ENCODE measurements at places on chromosomes 11 and 22.

DNA sequence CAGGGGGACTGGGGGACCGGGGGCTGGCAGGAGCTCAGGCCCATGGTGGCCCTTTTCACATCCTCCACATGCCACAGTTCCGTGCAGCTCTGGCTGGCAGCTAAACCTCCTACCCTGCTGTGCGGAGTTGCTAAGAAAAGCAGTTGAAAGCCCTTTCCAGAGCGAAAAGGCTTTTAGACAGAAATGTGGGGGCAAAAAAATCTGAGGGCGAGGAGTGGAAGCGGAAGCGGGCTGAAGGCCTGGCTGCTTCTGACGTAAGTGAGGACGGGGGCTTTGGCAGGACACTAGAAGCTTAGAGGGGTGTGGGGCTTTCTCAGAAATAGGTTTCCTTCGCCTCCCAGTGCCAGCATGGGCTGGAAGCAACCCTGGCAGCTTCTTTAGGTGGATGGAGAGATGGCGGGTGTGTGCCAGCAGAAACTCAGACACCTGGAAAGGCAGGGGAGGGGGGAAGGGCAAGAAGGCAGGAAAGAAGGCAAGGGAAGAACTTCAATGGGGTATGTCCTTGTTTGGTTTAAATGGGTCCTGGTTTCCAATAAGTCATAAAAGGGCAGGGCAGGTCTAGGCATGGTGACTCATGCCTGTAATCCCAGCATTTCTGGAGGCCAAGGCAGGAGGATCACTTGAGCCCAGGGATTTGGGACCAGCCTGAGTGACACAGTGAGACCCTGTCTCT lies 11.2 kb upstream of the DGKZ start:
- DNase-seq: no peak

DNA sequence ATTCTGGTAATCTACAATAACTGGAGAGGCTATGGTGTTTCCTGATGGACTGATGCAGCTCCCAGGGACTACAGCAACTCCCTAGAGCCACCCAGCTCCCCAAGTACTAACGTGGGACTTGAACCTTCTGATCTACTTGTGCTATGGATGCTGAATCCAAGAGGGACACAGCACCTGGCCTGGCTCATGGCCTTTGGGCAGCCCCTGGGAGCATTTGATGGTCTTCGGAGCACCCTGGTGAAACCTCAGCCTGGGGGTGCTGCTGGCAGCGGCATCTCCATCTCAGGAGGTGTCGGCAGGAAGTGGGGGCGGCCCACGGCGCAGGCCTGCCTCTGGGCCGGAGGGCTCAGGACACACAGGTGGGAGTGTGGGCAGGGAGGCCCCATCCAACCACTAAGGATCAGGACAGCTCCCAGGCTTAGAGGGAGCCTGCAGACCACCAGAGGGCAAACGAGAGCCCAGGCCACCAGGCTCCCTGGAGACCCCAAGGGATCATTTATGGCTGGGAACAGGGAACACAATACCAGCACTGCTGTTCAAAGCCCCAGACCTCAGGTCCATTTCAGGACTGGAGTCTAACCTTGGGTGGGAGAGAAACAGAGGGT lies 8.7 kb downstream of the EHD1 start:
- no peak for DNase-seq

DNA sequence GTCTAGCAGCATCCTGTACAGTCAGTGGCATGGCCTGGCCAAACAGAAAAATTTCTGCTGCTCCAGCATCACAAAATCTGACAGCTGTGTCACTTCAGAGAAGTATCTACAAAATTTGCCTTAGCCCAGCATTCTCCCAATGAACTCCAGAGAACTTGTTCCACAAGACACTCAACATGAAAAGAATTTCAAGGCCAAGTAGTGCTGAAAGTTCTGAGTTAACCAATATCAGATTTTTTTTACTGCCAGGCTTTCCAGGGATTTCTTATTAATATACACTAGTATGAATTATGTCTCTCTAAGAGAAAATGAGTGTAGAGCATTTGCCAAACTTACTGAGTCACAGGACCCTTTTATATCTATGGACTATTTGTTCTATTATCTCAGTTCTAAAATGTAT lies 68.8 kb downstream of the OR5AK2 start:
- DNase-seq: no peak

DNA sequence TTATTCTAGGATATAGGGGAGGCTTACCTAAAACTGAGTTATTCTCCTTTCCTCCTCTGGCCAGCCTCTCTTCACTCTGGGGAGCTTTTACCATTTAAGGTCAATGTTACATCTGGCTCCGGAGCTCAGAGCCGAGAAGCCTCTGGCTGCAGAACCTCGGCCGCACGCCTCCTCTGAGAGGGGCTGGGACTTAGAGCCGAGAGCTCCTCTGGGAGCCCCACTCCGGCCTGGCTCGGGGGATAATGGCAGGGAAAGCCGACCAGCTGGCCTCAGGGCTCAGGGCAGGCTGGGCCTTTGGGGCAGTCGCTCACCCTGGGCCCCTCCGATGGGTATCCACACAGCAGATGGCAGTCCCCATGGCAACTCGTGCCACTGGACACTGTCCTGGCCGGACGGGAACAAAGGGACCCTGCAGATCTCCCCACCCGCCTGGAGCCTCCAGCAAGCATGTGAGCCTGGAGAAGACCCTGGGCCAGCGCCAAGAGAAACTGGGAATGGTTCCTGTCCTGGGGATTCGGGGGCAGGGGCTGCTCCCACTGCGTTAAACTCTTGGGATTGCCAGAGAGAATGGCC lies at the start of gene IRAG1:
Gene IRAG1, minus strand, starts transcription at position 247 of the 573 bp plus-strand sequence. Its CDS starts 153 bp downstream, at position 94.
- DNase-seq: no peak

- DNase-seq: no peak
These were observed 136.0 kb downstream of the SERGEF start for GRCh38 chr11:17876827-17877226.

- DNase-seq: no peak
These were observed 8.4 kb downstream of the KCTD17 start for GRCh38 chr22:37059876-37060449.

- DNase-seq: no peak
These were observed 25.0 kb upstream of the SYN3 start for GRCh38 chr22:33083212-33083611.

DNA sequence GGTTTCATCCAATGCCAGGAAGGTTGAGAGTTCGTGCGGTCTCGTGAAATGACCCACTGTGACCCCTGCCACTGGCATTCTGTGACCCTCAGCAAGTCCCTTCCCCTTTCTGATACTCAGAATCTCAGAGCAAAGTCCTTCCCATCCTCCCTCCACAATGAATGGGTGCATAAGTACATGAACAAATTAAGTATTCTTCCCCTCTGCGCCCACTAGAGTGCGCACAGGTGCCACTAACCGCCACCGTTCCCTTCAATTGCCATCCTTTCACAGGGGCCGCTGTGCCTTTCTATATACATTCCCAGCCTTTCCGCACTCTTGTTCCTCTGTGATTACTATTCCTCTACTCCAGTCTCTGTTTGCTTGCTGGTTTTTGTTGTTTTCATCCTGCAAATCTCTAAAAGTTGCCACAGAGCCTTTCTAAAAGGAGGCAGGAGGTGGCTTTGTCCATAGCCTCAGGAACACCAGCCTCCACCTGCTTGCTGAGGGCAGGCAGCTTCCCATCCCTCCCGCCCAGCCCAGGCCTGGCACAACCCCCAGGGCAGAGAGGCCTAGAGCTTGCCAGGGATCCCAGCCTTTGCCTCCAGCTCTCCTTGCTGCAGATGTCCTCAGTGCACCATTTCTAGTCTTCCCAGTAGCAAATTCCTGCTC lies 6.7 kb upstream of the AP1B1 start:
- DNase-seq: peak; percentile 72

- DNase-seq: no peak
These were observed 31.0 kb downstream of the CCDC34 start for GRCh38 chr11:27331981-27332380.

- no peak for DNase-seq
These were observed 23.3 kb downstream of the RFPL3 start for GRCh38 chr22:32380991-32381390.

- DNase-seq: no peak
These were observed 1.9 kb downstream of the RNF121 start for GRCh38 chr11:71930556-71931244.

- no peak for DNase-seq
These were observed 209.1 kb downstream of the BRD1 start for GRCh38 chr22:49618677-49618953.

DNA sequence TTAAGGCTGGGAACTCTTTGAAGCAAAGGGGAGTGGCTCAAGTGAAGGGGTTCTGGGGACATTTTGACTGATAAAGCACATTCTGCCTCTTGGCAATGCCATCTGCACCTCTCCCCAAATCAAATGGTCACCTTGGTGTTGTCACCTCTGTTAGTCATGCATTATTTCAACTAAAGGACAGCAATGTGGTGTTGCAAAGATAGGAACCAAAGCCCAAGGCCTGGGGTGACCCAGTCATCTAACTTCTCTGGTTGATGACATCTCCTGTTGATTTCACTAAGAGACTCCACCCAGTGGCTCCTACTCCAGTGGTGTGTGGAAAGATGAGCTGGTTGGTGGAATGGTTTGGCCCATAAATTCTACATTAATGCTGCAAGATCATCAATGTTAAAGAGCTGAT lies 7.8 kb upstream of the MS4A1 start:
- no peak for DNase-seq

- DNase-seq: peak; percentile 88
These were observed 16.2 kb downstream of the EIF4G2 start for GRCh38 chr11:10792385-10793068.

- DNase-seq: no peak
These were observed 31.5 kb upstream of the KRTAP5-7 start for GRCh38 chr11:71495286-71496230.

DNA sequence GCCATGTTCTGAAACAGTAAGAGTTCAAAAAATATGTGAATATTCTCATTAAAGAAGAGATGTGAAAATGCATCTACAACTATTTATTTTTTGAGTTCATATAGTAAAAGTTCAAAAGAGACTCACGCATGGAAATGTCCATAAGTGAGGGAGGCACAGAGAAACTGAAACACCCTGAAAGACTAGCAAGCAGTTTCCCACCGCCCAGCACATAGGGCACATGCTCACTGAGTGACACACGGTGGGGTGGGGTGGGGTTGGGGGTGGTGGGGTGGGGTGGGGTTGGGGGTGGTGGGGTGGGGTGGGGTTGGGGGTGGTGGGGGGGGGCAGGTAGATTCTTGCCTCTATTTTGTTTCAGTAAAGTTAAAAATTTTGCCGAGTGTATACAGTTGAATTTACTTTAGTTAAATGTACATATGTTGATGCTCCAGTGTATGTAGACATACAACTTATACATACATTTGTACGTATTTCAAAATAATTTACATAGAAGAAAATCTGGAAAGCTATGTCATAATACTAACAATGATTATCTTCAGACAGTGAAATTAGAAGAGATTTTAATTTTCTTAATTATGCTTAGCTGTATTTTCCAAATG lies 6.3 kb downstream of the CCDC34 start:
- no peak for DNase-seq

DNA sequence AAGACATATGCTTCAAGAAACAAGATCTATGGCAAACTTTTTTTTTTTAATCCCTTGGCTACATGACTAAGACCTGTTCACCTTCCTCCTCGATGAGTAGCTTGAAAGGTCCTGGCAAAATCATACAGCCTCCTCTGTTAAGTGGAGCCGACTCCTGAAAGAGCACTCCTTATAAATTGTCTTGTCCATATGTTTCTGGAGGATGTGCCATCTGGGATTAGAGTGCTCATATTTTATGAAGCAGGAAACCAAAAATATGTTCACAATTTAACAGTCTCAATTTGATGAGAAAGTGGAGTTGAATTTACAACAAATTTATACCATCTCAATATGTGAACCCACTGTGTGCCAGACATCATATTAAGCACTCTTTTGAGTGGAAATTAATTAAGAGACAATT lies 912.1 kb upstream of the FAT3 start:
- no peak for DNase-seq

- no peak for DNase-seq
These were observed 141.6 kb downstream of the EFCAB6 start for GRCh38 chr22:43670513-43670912.

GRCh38 chr11:33577204-33577603 lies 123.4 kb downstream of the C11orf91 start:
- DNase-seq: no peak

- no peak for DNase-seq
These were observed 245.6 kb downstream of the BLID start for GRCh38 chr11:121870206-121871045.

DNA sequence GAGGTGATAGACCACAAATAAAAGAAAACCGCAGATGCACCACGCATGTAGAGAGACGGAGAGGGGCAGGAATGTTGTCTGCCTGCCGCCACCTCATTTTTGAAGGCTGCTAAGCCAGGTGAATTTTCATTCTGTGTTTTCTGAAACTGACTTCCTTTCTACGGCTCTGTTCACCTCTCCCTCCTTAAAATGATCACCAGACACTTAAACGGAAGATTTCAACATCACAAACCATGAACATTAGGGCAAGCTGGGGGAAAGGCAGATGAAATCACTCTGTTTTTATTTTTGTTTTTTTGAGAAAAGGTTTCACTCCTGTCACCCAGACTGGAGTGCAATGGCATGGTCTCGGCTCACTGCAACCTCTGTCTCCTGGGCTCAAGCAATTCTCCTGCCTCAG lies 232.4 kb downstream of the MIAT start:
- DNase-seq: no peak

- DNase-seq: no peak
These were observed 11.2 kb upstream of the PIK3C2A start for GRCh38 chr11:17219016-17219415.

DNA sequence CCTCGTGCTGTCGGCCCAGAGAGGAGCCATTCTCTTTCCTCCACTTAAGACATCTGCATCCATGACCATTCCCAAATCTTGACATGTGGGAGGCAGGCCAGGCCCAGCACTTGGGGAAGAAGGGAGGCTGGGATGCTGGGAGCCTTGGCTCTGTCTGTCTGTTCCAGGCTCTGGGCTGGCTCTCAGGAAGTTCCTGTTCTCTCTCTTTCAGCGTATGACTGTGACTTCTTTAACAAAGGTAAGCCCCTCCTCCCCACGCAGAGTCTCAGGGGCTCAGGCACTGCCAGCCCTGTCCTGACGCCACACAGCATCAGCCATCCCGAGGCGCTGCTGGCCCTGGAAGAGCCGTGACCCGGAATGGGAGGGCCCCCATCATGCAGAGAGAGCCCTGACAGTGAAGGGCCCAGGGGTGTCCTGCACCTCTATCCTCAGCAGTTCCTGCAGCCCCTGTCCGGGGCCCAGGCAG lies 52.4 kb downstream of the OTOG start:
- DNase-seq: no peak

- no peak for DNase-seq
These were observed 37.3 kb downstream of the FLI1 start for GRCh38 chr11:128731041-128731663.

DNA sequence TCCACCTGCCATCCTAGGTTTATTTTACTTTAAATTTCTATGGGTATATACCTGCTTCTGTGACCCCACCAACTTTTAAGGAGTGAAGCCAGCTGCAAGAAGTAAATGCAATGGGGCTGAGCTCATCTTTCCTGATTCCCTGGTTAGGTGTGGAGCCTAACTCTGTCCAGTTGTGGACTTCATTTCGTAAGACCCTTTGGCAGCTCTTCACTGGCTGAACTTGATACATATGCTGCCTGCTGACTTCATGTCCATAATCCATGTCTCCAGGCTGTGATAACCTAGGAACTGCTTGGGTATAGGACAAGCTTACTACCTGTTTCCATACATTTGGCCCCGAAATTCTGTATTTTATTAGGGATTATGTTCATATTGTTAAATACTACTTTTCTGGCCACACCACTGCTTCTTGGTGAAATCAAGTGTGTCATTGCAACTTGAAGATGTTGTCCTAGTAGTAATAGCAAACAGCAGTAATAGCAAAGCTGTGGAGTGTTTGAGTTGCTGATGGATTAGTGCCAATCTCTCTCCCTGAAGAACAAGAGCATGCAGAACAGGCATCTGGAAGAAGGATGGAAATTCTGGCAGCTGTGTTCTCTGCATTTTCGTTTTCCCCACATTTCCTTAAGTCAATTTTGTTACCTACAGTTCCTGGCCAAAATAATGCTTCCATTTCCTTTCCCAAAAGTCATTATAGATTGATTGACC lies 31.2 kb downstream of the LDLRAD3 start:
- DNase-seq: no peak
